ENCODE measurements at places on chromosomes 11 and 22.
A peak's percentile ranks its signal among the peaks of the same experiment; 100 is the strongest.

DNA sequence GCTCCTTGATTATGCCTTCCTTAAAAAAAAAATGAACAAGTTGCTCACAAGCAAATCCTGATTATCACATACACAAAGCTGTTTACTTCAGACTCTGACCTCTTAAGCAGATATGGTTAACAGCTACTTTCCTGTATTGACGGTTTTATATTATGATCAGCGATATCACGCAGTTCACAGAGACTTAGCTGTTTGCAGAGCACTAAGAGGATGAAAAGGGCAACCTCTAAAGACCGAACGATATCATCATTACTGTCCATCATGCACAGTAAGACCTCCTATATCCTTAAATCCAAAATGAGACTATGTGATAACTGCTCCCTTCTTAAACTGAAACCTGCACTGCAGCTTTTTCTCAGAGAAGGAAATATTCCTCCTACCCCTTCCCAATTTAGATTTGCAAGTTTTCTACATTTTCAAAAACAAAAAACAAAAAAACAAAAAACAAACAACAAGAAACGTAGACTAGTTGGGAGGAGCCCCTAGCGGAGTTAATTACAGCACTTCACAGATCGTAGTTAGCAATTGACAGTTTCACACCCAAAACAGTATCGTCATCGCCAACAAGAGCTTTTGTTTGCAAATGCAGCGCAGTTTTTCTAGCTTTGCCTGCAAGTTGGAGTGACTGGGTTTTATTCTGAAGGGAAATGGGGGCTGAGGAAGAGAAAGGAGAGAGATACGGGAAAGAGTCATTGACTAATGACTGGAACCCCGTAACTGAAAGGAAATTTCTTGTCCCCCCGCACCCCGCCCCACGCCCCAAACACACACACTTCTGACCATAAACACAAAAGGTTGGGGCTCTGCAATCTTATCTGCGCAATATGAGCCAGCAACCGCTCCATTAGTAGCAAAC, 1.2 kb downstream of the DDX6 start:
- no peak for DNase-seq

DNA sequence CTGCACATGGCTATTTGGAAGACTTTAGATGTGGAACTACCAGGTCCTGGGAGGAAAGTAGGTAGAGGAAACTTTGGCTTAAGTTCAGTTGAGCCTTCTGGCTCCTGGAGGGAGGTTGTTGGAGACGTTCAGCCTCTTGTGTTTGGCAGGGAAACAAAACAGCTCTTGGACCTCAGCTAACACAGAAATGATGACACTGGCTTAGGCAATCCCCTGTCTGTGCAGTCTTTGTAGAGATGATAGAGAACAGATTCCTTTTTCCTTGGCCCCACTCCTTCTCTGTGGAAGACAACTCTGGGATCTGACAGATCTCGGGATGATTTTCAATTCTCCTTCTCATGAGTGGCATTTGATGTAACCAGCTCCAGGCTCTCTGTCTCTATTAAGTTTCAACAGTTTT, 428.5 kb downstream of the TMEM135 start:
- no peak for DNase-seq

- DNase-seq: no peak
Measured at GRCh38 chr11:31973172-31973571, 117.7 kb upstream of the RCN1 start.

DNA sequence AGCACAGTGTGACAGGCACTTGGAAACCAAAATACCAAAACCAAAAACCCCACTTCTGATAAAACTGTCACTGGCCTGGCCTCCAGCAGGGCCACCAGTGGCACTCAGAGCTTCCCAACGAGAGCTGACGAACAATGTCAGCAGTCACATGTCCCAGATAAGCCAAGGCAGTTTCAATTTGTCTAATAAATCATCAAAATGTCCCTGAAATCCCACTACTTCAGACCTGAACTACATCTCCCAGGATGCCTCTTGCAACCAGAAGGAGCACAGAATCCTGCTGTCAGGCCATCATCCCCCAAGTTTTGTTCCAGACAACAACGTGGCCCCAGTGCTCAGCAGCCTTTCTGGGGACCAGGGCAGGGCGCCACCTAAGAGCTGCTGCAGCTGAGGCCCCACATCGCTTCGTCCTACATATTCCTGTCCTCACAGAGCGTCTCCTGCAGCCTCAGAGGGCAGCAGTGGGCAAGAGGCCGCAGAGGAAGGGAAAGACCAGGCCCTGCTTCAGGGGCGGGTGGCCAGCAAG, 25.1 kb downstream of the LRFN4 start:
- no peak for DNase-seq

- DNase-seq: no peak
Measured at GRCh38 chr22:43537019-43537585, 125.3 kb downstream of the MPPED1 start.

GRCh38 chr11:101885631-101886030, 29.2 kb upstream of the CEP126 start:
- DNase-seq: no peak

DNA sequence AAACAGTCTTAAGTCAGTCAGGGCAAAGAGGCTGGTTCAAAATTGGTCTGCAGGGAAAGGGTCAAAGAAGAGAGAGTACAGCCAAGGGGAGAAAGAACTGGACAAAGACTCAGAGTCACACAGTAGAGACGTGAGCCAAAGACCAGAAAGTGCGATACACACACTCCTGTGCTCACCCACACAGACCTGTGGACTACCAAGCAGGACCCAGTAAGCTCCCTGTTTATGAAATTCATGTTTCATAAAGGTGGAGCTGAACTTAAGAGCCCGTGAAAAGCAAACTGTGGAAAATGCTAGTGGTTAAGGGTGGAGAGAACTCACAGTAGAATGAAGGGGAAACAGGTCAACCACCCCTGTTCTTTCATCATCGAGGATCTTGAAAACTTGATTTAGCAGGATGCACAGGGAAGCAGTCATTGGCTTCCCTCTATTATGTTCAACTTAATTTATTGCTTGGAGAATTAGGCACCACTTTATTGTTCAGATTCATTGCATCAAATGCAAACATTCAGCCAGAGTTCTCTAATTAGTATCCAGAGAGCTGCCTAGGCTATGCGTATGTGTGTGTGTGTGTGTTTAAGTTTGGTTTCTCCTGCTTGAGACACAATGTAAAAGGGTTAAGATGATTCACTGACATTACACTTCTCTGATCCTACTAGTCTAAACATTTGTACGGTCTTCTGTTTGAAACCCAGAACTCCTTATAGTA, 160.9 kb upstream of the MTMR2 start:
- no peak for DNase-seq

DNA sequence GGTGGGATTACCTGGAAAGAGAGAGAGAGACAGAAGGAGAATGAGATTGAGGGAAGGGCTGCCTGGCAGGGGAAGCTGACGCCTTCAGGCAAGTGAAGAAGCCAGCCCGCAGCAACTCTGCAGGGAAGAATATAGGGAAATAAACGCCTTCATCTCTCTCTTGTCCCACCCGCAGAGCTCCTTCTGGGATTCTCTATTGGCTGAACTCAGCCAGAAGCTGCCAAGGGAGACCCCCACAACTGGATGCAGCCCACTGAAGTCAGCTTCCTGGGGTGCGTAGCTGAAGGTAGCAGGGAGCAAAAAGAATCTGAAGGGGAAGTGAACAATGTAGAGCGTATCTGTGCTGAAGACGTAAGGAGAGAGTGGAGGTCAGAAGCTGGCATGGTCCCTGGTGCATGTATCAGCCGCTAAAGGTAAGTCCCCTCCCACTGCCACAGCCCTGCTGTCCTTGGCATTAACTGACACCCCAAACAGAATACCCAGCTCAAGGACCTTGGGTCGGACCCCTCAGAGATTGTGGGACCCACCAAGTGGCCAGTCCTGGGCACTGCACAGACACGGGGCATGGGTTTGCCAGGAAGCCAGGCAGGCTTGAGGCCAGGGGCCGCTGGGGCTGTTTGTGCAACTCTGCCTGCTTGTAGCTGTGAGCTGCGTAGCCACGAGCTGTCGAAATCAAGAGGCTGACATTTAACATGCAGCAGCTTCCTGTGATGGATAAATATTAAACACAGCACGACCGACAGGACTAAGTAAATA, 469.9 kb downstream of the MN1 start:
- DNase-seq: peak; percentile 70

- DNase-seq: no peak
Measured at GRCh38 chr11:83456566-83456965, 170.4 kb upstream of the CCDC90B start.

GRCh38 chr11:3853899-3854659, 1.4 kb upstream of the STIM1 start:
- no peak for DNase-seq

- peak; percentile 76 for DNase-seq
Measured at GRCh38 chr11:19241260-19242178, 774 bp upstream of the E2F8 start.

GRCh38 chr11:72012897-72013721, 14.4 kb downstream of the IL18BP start:
- DNase-seq: no peak

DNA sequence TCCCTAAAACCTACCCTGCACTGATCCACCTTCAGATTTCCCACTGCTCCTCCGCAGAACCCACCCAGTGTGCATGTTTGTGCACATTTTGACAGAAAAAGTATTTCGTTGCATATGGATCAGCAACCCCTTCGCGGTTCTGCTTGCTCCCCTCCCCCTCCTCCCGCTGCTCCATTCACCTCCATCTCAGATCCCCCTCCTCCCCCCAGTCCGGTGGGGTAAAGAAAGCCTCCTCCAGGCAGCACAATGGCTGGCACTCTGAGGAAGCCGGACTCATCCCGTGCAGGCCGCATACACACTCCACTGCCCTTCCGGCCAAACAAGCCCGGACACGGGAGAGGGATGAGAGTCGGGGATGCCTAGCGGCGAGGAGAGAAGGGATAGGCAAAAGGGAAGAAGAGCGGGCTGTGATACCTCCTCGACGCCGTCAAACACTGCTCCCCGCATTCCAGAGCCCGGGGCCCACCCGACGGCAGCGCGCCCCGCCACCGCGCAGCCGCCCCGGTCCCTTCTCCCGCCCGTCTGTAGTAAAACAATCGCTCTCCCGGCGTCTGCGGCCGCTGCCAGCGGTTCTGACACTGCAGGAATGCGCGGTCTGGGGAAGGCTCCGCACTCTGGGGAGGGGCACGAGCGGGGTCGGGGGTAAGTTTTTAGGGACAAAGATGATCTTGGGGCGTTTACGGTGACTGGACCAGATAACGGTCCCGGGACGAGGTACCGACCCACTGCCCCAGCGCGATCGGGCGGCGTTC, 915 bp downstream of the FEZ1 start:
- peak; percentile 63 for DNase-seq

GRCh38 chr22:39729141-39729934, 158.8 kb downstream of the CACNA1I start:
- no peak for DNase-seq

DNA sequence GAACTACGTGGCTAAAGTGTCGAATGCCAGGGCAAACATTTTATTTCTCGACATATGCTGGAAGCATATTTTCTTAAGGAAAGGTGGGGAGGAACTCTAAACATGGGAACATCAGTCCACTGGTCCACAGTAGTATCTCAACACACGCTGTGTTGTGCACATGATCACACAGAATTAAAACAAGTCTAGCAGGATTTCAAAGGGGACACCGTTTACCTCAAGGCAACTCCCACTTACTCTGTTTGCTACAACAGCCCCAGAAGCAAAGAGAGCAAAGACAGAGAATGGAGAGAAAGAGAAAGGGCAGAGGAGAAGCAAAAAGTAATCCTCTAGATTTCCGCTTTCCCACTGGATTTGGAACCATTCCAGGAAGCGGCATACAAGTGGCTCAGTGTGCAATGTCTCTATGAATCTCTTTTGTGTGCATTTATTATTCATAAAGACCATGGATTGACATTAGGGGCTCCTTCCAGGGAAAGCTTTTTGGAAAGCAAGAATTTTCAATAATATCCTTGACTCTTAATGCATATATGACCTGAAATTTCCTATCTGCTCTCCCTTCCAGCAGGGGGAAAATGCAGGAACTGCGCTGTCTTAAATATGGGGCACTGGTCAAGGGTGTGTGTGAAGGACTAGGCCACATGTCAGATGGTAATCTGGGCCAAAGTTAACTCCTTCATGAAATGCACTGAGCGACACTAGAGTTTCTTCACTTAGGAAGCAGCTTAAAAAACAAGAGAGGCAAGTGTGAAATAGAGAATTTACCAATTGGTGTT, 34.8 kb upstream of the CCDC34 start:
- DNase-seq: no peak

- no peak for DNase-seq
Measured at GRCh38 chr22:44659140-44659539, 42.9 kb upstream of the PRR5 start.

DNA sequence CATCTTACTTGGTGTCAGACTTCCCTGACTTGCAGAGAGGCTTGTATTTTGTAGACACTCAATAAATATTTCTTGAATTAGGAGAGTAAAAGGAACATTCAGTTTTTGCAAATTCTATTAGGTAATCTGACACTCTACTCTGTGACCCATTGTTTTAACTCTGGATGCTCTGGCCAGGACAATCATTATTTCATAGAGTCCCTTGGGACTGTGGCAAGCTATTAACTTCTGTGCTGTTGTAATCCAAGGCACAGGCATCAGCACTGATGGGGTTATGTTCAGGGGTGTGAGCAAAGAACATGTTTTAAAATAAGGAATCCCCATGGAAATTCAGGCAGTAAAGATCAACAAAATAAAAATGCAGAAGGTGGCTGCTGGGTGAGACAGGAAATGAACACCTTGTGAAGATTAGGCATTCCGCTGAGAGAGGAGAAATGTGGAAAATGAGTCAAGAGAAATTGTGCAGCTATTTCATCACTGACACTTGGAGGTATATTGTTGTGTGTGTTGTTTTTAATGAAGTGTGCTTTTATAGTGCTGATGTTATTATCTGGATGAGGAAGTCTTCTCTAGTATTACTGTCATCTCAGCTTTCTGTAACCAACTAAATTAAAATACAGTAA, 175.2 kb downstream of the WNT11 start:
- DNase-seq: no peak

DNA sequence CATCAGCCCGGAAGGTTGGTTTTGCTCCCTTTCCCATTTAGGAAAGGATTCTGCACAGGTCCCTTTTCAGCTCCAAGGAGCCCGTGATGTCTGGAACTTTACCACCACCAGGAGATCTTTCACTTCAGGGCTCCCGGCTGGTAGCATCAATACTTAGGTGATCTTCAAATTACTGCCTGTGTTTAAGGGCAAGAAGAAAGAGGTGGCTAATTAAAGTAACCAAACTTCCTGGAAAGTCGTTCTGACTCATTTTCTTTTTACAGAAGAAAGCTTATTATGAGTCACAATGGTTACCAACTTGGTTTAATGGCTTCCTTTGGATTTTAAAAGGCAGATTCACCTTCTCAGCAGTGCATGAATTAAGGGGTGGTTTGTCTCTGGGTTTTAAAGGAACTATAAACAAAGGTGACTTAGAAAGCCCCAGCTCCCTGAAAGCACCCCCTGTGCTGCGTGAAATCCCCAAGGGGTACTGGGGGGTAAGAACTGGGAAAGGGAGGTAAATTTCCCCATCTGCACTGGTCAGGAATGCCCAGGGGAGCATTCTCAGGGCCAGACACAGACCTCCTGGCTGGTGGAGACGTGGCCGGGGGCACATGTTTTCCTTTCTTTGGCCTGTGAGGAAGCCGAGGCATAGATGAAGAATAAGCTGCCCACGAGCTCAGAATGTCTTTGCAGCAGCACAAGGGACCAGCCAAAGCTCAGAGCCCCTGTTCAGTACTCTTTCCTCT, 8.8 kb downstream of the POU2F3 start:
- no peak for DNase-seq
